Left ventricle myocardium superior (tissue), 1 donor: ENCODE measurements at places on chromosomes 3 and 15. TPM values are rescaled to one million over a fixed set of nuclear protein-coding genes. Genes with fewer than 3 reads are reported as not detected.

PSTPIP1 gene
- 2.4 TPM for total RNA-seq

NEK10 gene
- 16.9 TPM for total RNA-seq

ACKR4 gene
- total RNA-seq: 1.4 TPM

GOLGA8Q gene
- total RNA-seq: 1.1 TPM

LRIG1 gene
- total RNA-seq: 104 TPM
